ENCODE measurements at places on chromosomes 4 and X.

DNA sequence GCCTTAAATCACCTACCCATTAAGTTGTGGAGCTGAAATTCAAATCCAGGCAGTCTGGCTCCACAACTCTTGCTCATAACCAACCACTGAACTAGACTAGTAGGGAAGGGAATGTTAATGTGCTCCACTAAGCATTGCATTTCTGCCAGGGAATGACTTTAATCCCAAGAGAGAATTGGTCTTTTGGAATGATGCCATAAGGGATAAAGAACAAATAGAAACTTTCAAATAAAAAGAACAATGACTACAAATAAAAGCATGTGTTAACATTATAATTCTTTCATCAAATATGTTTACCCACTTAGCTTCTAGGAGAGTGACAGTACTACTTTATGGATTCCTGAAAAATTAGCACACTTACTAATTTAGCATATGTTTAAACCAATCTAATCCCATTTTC lies 905.9 kb downstream of the CENPC start:
- H3K4me1 ChIP-seq: no peaks in the 10 kb centered on the region
- no peaks in the 10 kb centered on the region for H3K36me3 ChIP-seq
- H3K27me3 ChIP-seq: no peaks in the 10 kb centered on the region
- no peak for DNase-seq
- H3K27ac ChIP-seq: no peak overlapping the region
- no peak overlapping the region for H3K4me3 ChIP-seq

- no peak for DNase-seq
- no peaks in the 10 kb centered on the region for H3K4me1 ChIP-seq
- H3K4me3 ChIP-seq: no peak overlapping the region
- H3K27me3 ChIP-seq: no peaks in the 10 kb centered on the region
Observed at GRCh38 chrX:65877953-65878352, 161.9 kb downstream of the VSIG4 start.

GRCh38 chrX:1546691-1547251 lies 9.8 kb upstream of the P2RY8 start:
- DNase-seq: peak; percentile 21
- no peaks in the 10 kb centered on the region for H3K36me3 ChIP-seq
- H3K27ac ChIP-seq: peak overlapping the region; percentile 20
- no peaks in the 10 kb centered on the region for H3K27me3 ChIP-seq
- H3K4me3 ChIP-seq: no peak overlapping the region

DNA sequence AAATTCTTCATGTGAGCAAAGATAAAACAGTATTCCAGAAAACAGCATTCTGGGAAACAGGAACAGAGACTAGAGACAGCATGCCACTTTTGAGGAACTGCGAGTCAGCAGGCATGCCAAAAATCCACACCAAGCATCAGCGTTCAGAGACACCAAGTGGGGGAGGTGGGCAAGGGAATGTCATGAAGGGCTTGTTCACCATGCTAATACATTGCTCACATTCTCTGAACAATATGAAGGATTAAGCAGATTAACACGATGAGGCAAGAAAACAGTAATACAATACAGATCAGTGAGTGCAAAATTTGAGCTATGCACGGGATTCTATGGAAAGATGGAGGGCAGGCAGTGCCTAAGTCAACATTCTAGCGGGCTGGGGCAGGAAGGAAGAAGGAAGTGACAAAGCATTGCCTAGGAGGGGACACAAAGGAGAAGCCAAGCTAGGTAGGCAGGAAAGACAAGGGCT lies 278.3 kb downstream of the FBXW7 start:
- H3K4me3 ChIP-seq: no peak overlapping the region
- no peak for DNase-seq
- no peaks in the 10 kb centered on the region for H3K36me3 ChIP-seq
- H3K27me3 ChIP-seq: no peaks in the 10 kb centered on the region
- H3K4me1 ChIP-seq: peaks cover 6% of the 10 kb centered on the region

- no peaks in the 10 kb centered on the region for H3K27me3 ChIP-seq
- H3K4me1 ChIP-seq: no peaks in the 10 kb centered on the region
- no peak overlapping the region for H3K27ac ChIP-seq
- no peaks in the 10 kb centered on the region for H3K36me3 ChIP-seq
- DNase-seq: no peak
Observed at GRCh38 chr4:115159141-115159540, 45.7 kb upstream of the NDST4 start.

DNA sequence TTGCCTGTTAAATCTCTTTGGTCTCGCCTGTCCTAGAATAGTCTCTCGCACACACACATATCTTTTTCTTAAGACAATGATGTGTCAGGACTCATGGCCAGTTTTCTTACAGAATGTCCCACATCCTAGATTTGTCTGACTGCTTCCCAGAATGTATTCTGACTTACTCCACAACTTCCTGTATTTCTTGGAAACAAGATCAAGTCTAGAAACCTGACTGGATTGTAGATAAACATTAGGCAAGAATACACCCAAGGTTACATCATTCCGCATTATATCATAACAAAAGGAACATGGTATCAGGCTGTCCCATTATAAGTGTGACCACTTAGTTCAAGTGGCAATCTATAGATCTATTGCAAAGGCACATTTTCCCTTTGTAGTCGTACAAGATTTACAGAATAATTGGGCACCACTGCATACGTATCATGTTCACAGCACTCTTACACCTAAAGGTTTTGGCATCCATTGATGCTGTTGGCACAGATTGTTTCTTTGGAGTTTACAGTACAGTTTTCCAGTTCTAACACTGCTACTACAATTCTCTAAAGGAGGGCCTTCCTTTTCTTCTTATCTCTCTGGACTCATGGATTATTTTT lies 56.4 kb downstream of the FBXW7 start:
- no peak for DNase-seq
- H3K4me1 ChIP-seq: peaks cover 18% of the 10 kb centered on the region
- no peaks in the 10 kb centered on the region for H3K36me3 ChIP-seq
- no peak overlapping the region for H3K27ac ChIP-seq

- no peaks in the 10 kb centered on the region for H3K4me1 ChIP-seq
- H3K36me3 ChIP-seq: no peaks in the 10 kb centered on the region
- DNase-seq: no peak
- H3K4me3 ChIP-seq: no peak overlapping the region
- H3K27ac ChIP-seq: no peak overlapping the region
Observed at GRCh38 chr4:82614838-82615449, 53.2 kb upstream of the TMEM150C start.
